Activated CD8-positive, alpha-beta memory T cell treated with anti-CD3 and anti-CD28 coated beads, Interleukin-2, amount 10 ng/mL, durations not matched to agents 7 days and 5 days (primary cell): ENCODE measurements at places on chromosomes 12 and 14.

- no peak for DNase-seq
These were observed 181.1 kb downstream of the ESR2 start for GRCh38 chr14:64112867-64113678.

GRCh38 chr14:74437496-74438053 is 11.6 kb upstream of the SYNDIG1L start:
- DNase-seq = no peak

GRCh38 chr12:1504895-1505311 is 89.5 kb downstream of the FBXL14 start:
- no peak for DNase-seq

GRCh38 chr14:99032759-99033158 is 239.2 kb downstream of the BCL11B start:
- no peak for DNase-seq

DNA sequence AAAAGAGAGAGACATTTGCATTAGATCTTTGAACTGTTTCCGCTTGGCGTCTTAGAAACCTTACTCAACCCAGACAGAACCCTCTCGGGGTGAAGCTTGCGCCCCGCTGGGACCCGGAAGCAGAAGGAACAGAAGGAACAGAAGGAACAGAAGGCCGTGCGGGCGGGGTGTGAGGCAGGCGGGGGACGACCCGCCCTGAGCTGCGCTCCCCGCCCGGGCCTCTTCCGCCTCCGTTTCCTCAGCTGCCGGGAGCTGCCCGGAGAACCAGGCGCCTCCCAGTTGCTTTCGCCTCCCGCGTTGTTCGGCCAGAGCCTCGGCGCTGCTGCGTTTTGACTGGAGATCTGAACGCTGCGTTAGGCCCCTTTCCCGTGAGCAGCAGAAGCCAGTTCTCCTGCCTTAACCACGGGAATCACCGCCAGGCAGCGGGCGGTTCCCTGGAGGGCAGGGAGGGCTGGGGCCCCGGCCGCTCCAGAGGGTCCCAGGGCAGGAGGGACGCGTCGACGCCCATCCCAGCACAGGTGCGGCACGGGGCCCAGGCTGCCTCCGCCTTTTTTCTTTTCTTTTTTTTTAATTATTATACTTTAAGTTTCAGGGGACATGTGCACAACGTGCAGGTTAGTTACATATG is 19.3 kb upstream of the MMP17 start:
- DNase-seq = peak; percentile 70

DNA sequence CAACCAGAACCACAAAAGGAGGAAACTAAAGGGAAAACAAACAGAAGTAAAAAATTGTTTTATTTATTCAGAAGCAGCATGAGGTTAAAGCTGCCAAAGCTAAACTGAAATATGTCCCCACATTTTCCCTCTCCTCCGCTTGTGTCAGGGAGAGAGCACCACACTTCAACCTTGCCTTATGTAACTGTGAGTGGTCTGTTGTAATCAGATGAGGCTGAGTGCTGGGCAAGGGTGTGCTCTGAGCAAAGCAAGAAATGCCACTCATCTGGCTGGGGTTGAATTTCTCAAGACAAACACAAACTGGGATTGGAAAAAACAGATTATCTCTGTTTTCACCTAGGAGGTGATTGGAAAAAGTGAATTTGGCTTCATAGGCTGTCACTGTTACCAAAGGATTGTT is 12.2 kb downstream of the CAPZA3 start:
- DNase-seq = no peak

GRCh38 chr14:32142341-32142740 is 59.5 kb upstream of the RNU6-7 start:
- DNase-seq = no peak

GRCh38 chr12:82473111-82473754 is 114.9 kb downstream of the METTL25 start:
- DNase-seq = no peak

DNA sequence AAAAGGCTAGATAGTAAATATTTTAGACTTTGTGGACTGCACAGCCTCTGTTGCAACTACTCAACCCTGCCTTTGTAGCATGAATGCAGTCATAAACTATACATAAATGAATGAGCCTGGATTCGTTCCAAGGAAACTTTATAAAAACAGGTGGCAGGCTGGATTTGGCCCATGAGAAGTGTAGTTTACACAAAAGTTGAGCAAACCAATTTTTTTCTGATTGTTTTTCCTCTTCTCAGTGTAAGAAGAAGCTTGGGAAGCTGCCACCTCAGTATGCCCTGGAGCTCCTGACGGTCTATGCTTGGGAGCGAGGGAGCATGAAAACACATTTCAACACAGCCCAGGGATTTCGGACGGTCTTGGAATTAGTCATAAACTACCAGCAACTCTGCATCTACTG is 9.5 kb downstream of the OAS1 start:
- no peak for DNase-seq

- DNase-seq = no peak
These were observed 50.9 kb downstream of the RFLNA start for GRCh38 chr12:124345795-124346194.

DNA sequence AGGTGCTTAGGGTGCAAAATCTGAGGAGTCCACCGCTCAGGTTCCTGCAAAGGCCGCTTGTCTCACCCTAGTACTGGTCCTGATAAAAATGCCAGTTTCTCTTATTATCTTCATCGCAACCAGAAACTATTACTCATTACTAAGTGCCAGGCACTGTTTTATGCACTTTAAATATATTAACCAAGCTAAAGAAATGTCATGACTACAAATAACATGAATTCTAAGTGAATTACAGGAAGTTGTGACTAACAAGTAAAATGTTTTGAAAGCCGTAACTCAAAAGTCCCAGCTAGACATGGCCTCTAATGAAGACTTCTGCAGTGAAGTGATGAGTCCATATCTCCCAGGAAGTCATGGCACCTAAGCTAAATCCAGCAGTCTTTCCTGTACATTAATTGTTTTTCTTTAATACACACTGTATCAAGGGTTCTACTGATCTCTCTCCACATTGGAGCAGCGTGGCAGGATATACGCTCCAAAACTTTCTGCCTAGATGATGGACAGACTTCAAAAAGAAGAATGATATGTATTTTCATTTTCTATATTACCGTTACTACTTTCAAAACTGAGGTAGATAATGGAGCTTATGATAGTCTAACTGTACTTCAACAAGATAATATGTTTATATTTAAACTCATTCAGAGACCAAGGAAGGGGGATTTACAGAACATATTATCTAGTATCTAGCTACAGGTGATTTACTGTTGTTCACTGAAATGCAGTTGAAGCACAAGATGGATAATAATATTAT is 117.3 kb upstream of the ARID2 start:
- DNase-seq = no peak

- no peak for DNase-seq
These were observed 82.4 kb upstream of the DIO3 start for GRCh38 chr14:101478796-101479410.

DNA sequence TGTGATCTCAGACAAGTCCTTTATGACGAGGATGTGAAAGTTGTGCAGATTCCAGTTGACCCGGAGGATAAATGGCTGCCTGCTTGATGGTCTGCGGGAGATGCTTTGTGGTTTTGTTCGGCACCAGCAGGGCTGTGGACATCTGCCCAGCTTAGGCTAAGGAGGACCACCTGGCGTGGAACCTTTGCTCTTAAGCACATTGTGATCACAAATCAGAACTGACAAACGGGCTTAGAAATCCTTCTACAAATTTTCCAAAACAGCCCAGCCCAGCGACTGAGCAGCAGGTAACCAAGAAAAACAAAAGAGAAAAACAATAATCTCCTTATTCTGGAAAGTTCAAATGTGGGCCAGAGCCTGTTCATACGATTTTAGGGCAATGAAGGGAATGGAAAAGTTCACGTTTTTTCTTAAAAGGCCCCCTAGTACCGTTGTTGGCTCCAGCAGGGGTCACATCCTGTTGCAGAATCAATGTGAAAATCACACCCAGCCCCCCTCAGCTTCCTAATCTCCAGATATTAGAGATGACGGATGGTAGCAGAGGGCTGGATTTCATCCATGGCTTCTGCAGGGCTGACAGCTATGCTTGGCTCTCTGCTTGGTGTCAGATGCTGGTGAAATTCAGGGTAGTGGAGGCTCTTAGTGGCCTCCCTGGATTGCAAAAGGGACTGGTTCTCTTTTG is 81.1 kb upstream of the RFLNA start:
- no peak for DNase-seq

- no peak for DNase-seq
These were observed 164.0 kb downstream of the NUAK1 start for GRCh38 chr12:105974738-105975137.

DNA sequence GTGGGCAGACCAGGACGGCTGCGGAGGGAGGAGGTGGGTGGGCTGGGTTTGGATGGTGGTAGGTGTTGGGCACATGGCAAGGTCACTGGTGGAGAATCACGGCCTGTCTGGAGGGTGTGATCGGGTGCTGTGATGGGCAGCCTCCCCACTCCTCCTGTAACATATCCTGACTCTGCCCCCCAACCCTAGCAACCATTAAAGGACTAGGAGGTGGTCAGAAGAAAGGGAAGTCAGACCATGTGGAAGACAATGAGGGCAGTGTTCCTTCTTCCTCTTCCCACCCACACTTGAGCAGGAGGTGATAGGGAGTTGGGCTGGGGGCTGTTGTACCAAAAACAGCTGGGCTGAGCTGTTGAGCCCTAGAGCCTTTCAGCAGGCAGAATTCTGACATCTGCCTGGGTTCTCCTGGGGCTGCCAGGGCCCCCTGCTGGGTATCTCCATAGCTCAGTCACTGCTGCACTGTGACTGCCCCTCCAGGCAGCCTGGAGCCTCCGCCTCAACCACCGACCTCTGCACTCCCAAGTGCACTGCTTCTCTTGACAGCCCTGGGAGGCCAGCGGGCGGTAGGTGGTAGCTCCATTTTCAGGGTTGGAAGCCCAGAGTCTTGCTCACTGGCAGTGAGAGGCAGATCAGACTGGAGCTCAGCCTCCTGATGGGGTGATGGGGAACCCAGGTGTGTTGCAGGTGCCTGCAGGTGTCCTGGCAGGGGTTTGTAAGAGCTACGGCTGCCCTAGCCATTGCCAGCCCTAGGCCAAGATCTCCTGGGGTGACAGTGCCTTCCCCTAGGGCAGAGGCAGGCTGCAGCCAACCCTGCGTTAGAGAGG is 15.4 kb downstream of the VASH1 start:
- peak; percentile 23 for DNase-seq

GRCh38 chr12:106044773-106045172 is 94.0 kb downstream of the NUAK1 start:
- DNase-seq = no peak

- DNase-seq = no peak
These were observed 15.3 kb downstream of the MAP3K12 start for GRCh38 chr12:53483979-53484377.
